CD4-positive, alpha-beta T cell treated with Interferon alpha-2 for 1 hour (primary cell): ENCODE measurements at places on chromosomes 3 and 15.

GRCh38 chr3:9330166-9330703 lies 32.6 kb upstream of the THUMPD3 start:
- no peak for DNase-seq

DNA sequence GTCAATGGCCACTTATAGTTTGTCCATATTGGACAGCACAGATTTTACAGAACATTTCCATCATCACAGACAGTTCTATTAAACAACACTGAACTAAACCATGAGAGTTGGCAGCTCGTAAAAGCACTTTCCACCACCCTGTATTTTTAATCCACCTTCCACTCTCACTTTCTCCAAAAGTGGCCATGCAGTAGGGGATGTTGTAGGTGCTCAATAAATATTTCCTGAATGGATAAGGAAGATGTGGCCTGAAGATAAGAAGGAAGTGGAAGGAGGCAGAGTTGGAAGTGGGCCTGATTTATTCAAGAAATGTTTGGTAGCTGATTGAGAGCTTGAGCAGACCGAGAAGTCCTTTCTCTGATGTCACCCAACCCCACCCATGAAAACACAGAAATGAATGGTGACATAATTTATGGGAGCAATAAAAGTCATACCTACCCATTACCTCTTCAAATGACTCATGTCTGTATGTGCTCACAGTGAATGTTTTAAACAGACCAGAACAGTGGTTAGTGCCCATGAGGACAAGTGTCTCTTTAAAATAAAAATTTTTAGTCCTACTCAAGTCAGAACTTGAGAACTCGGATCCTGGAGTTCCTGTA lies 39.6 kb upstream of the CTNNB1 start:
- no peak for DNase-seq

DNA sequence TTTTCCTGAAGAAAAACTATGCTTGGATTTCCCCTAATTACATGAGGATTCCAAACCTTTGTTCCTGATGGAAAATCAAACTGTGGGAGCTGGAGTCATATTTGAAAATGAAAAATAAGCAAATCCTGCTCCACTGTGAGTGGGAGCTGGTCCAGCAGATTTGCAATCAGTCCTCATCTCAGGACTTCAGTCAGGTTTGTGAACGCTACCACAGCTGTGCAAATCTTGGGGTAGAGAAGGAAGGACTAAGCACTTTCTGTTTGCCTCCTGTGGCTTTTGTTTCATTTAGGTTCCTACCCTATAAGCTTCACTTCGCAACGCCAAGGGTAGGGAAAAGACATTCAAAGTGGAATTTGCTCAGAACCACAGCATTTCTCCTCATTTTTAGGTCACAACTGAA lies 238.2 kb downstream of the TUSC7 start:
- DNase-seq, result no peak

DNA sequence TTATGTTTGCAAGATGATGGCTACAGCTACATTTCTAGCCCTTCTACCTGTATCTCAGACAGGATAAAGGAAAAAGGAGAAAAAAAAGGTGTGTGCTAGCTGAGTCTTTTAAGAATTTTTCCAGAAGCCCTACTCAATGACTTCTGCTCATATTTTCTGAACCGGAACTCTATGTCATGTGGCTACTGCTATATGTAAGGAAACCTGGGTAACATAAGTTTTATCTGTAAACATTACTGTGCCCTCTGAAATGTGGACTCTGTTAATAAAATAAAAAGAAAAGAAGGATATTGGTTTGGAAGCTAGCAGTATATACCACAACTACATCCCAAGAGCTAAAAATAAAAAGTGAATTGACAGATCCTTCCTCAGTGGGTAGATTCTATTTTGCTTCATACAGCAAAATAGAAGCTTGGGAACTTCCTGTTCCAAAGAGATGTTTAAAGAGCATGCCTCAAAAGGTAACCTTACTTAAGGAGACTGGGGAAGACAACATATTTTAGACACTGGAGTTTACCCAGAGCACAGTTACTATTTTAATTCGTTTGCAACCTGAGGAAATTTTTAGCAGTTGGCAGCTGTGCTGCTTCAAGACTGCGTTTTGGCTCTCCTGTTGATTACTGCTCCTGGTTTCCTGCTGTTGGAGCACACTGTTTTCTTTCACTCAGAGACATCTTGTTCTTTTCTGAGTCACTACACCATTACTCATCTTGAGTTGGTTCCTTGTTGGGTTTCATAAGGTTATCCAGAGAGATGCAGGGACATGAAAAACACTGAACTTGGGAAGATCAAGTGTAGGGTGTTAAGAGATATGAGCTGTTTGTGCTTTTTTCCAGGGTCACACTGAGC lies 280.7 kb downstream of the NFKBIZ start:
- DNase-seq, result no peak

DNA sequence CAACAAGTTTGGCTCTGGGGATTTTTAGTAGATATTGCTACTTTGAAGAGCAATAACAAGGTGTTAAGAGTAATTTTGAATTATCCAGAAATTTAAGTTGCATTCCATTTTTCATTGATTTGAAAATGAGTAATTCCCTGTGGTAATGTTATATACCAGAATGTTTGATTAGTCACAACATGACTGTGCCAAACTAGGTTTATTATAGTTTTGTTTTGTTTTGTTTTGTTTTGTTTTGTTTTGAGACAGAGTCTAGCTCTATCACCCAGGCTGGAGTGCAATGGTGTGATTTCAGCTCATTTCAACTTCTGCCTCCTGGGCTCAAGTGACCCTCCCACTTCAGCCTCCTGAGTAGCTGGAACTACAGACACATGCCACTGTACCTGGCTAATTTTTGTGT lies 40.7 kb downstream of the CNOT10 start:
- no peak for DNase-seq

GRCh38 chr3:72312339-72312738 lies 527.4 kb upstream of the PROK2 start:
- no peak for DNase-seq

DNA sequence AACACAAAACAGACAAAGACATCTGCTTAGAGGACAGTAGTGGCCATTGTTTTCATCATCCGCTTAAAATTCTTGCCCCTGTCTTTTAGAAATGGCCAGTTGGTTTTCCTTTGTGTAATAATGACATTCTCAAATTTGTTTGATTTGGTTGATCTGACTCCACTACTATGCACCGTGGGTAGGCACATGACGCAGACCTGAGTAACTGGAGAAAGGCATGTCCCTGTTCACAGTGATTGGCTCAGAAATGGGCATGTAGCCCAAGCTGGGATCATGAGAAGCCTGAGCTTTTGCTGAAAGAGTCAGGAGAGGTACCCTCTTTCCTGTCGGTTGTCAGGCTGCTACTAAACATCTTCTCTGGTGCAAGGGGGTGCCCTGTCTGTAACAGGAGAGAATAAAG lies 36.6 kb upstream of the MAGI1 start:
- no peak for DNase-seq

- peak; percentile 89 for DNase-seq
Measured at GRCh38 chr3:16319307-16319706, 54.3 kb downstream of the OXNAD1 start.

GRCh38 chr3:42192334-42193200 lies 73.4 kb downstream of the CCK start:
- DNase-seq, result no peak

DNA sequence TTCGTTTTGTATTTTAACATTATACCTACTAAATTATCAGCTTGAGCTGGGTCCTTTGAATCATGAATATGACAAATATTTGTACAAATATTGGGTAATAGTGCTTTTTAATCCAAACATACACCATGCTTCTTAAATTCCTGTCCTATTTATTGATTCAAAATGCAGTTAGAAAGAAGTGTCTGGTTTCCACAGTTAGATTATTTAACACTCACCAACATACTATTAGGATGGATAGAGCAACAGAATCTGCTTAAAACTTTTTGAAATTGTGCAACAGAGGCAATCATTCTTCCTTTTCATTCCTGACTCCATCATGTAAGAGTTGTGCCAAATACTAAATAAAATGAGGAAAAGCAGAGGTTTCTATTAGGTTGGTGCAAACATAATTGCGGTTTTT lies 281.2 kb downstream of the LSAMP start:
- no peak for DNase-seq

DNA sequence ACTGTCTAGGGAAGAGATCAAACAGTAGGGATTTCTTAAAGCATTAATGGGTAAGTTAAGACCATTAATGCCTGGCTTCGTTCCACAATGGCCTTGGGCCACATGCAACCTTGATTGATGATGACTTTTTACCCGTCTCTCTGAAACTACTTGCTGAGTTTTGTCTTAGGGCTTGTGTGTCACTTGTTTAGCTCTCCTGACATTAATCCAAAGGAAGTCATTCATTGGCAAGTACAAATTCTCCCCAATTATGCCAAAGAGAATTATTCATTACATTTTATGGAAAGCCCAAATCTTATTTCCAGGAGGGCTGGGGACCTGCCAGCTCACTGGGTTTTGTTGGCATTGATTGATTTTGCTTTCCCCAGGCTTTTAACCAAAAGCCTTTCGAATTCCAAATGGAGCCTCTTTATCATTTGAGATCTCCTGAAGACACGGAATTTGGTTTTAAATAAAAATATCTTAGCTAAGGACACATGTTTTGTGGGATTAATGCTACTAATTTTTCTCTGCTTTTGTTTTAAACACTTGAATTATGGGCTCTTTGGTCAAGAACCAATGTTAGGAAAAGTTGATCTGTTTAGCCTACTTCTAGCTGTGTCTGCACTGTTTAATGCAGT lies 40.7 kb downstream of the SERPINI1 start:
- no peak for DNase-seq

- DNase-seq, result no peak
Measured at GRCh38 chr3:139627759-139628158, 50.0 kb downstream of the NMNAT3 start.
